ENCODE measurements at places on chromosomes 5 and 9.

- no peak for DNase-seq
Measured at GRCh38 chr5:40106847-40107246, 572.9 kb upstream of the PTGER4 start.

DNA sequence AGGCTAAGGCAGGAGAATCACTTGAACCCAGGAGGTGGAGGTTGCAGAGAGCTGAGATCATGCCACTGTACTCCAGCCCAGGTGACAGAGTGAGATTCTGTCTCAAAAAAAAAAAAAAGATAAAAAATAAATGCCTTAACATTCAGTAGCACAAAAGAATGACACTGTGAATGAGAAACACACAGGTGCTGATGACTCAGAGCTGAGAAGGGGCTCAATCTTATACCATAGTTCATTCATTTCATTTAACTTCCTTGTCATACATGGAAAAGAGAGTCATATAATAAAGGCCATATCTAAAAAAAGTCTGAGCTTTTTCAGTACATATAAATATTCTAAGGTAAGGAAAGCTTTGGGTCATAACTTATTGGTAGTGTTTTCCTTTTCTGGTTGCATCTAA lies 40.6 kb downstream of the WWC1 start:
- DNase-seq, result no peak

DNA sequence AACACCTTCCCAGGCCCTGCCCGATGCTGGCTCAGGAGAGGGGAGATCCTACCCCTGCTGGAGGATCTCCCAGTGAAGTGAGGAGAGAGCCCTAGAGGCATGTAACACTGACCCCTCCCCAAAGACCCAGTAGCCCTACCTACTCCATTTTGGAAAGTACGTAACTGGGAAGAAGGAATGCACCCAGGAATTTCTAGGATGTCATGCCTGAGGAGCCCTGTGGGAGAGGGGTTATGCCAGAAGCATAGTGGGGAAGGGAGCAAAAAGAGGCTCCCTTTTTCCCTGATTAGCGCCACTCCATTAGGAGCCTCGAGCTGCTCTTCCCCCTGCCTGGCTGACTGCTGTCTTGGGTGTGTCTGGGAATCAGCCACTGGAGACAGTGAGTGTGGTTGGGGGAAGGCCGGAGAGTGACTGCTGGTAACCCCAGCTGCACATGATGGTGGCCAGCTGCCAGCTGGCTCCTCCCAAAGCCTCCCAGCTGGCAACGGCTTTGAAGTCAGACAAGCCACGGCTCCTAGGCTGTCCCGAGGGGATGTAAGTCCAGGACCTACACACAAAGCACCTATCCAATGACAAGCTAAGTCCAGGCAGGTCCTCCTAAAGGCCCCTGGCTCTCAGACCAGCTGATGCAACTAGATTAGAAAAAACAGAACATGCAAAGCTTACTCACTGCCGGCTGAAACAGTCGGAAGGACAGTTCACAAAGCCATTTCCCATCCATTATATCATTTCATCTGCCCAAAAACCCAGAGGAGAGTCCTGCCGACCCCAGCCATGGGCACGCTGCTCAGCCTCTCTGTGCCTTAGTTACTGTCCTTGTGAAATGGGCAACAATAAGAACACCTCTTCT lies 136.5 kb upstream of the ABCA1 start:
- peak; percentile 92 for DNase-seq

DNA sequence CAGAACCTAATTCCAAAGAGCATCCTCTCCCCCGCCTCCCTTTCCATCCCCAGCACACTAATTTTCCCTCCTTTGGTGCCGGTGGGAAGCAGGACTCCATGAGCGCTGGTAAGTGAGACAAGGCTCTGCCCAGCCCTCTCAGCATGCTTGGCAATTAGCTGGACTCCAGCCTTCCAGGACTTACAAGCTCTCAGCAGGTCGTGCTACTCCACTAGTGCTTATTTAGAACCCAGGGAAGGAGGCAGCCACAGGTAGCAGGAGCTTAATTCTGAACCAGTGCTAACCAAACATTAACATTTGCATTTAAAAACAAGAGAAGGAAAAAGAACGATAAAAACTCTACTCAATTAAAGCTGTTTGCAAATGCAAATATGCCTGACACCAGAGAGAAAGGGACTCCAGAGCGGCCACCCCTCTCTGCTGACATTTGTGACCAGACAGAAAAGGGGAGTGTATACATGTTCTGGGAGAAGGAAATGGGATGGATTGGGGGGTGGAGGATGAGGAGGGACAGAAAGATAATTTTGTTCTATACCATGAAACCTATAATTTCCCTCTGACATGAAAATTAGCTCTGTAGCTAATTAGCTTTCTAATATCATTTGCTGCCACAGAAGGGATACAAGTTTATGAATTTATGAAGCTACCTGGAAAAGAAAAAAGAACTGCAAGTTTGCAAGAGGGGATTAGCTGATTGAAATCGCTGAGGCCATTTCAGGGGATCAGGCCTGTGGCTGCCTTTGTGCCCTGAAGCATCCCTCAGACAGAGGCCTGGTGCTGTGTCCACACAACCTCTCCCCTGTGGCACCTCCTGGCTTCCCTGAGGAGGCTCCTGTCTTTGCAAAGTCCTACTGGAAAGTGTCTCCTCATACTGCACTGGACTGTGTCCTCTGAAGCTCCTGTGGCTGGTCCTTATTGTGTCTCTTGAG lies 266.3 kb downstream of the SEC61B start:
- DNase-seq, result no peak
